ENCODE measurements at places on chromosomes 13 and 19. TPM values are rescaled to one million over a fixed set of nuclear protein-coding genes. Genes with fewer than 3 reads are reported as not detected.

The TSHZ3 gene
- total RNA-seq = 10.2 TPM

The RASIP1 gene
- 11.6 TPM for total RNA-seq

The TINCR gene
- total RNA-seq = 0.56 TPM

The CYSLTR2 gene
- total RNA-seq = 4.0 TPM

GRCh38 chr19:10195199-10195519 is 406 bp upstream of the DNMT1 start:
- peak overlapping the region; percentile 91 for H3K4me3 ChIP-seq
- H3K27me3 ChIP-seq = no peaks in the 10 kb centered on the region

DNA sequence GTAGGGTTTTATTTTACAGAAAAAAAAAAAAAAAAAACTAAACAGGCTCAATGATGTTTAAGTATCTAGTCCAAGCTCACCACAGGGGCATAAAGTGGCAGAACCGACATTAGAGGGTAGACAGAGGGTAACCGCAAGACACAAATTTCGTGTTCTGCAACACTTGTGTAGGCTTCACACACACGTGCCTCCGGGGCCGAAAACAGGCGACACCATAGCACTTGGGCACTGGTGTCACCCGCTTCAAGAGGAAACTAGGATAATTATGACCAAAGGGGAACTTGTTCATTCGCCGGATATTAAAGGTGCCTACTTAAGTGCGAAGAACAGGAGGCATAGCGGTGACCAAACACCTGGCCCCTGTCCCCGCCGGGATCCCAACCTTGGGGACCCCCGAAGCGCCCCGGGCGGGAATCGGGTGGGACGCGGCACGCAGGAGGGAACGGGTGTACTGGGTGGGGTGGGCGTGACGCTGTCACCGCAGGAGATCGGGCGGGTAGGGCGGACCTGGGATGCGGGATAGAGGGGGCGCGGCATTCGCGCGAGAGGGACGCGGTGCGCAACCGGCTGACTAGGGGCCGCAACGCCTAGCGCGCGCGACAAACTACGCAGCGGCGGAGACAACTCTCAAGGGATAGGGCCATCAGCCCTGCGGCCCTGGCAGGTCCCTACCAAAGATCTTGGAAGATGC is 558 bp downstream of the MZT1 start:
- peak; percentile 4 for DNase-seq
- no peaks in the 10 kb centered on the region for H3K36me3 ChIP-seq

DNA sequence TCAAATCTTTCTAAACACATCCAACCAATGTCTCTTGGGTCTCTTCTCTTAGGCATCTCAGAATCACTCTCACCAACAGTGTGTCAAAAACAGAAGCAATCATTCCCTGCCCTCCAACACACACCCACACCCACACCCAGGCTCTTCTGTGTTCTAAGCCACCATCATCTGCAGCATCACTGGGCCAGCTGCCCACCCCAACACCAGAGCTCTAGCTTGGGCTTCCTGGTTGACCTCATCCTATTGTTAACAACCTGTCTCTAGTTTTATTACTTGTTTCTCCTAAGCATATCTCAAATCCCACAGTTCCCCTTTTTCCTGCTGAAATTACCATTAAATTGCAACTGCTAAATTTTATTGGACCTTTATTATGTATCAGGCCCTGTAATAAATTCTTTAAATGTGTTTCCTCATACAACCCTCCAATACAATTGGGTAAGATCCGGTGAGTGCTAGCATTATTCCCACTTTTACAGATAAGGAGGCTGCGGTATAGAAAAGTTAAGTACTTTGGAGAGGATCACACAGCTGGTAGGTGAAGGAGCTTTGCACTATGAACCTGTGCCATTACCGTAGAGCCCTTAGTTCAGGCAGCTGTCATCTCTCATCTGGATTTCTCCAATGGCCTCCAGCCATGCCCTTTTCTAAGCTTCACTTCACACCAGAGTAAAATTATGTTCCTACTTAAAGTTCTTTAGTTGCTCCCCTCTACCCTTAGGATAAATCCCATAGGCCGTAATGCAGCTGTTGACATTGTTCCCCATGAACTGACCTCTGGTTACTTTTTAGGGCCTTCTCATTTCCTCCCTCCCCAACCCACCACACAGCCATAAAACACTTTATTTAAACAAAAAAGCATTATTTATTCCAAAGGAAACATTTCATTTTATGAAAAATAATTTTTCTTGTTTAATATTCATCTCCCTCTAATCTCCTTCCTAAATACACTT is 227.7 kb downstream of the B3GLCT start:
- no peaks in the 10 kb centered on the region for H3K4me1 ChIP-seq
- H3K36me3 ChIP-seq = no peaks in the 10 kb centered on the region
- no peaks in the 10 kb centered on the region for H3K27me3 ChIP-seq
- no peak overlapping the region for H3K4me3 ChIP-seq
- no peak overlapping the region for H3K27ac ChIP-seq
- no peak for DNase-seq

DNA sequence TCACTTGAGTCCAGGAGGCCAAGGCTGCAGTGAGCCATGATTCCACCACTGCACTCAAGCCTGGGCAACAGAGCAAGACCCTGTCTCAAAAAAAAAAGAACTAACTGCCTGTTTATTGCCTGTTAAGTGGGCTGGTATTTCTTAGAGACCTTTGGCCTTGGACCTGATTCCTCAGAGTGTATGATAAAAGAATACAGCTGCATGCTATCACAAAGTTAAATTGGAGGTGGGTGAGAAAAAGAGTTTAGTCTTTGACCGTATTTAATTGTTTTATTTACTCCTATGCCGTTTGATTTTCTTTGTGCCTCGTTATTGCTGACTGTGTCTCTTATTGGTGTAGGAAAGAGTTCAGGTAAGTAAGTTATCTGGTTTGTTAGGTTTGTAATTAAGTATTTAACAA is 25.3 kb upstream of the DPY19L3 start:
- DNase-seq = no peak
- no peaks in the 10 kb centered on the region for H3K4me1 ChIP-seq
- no peaks in the 10 kb centered on the region for H3K27me3 ChIP-seq
- H3K27ac ChIP-seq = no peak overlapping the region
- no peak overlapping the region for H3K4me3 ChIP-seq
- H3K36me3 ChIP-seq = peaks cover 9% of the 10 kb centered on the region

DNA sequence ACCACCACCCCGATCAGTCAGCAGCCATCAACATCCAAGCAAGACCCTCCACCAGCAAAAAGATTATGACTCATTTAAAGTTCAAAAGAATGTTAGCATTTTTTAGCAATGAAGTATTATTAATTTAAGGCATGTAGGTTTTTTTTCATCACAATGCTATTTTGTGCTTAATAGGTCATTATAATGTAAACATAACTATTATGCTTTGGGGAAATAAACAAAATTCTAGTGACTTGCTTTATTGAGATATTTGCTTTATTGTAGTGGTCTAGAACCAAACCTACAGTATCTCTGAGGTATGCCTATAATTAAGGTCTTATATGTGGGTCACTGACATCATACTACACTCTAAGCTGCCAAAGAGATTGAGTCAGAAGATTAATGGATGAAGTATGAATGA is 20.0 kb downstream of the KLF12 start:
- no peak overlapping the region for H3K27ac ChIP-seq
- H3K36me3 ChIP-seq = no peaks in the 10 kb centered on the region
- no peak for DNase-seq
- peaks cover 26% of the 10 kb centered on the region for H3K4me1 ChIP-seq
- no peaks in the 10 kb centered on the region for H3K27me3 ChIP-seq
- H3K4me3 ChIP-seq = no peak overlapping the region

DNA sequence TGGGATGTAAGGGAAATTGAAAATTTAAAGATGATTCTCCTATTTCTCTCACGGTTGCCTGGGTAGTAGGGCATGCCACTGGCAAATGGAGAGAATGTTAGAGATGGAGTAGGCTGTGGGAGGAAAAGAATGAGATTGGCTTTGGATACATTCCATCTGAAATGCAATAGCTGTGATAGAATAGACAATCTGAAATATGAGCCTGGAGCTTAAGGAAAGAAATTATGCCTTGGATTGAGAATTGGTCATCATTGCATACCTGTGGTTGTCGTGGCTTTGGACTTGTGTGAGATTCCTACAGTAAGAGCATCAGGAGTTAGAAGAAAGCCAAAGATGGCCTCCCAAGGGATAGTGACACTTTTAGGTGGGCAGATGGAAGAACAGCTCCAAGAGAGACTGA is 305.1 kb upstream of the SLC10A2 start:
- H3K4me1 ChIP-seq = no peaks in the 10 kb centered on the region
- H3K27ac ChIP-seq = no peak overlapping the region
- no peaks in the 10 kb centered on the region for H3K36me3 ChIP-seq
- no peak for DNase-seq

DNA sequence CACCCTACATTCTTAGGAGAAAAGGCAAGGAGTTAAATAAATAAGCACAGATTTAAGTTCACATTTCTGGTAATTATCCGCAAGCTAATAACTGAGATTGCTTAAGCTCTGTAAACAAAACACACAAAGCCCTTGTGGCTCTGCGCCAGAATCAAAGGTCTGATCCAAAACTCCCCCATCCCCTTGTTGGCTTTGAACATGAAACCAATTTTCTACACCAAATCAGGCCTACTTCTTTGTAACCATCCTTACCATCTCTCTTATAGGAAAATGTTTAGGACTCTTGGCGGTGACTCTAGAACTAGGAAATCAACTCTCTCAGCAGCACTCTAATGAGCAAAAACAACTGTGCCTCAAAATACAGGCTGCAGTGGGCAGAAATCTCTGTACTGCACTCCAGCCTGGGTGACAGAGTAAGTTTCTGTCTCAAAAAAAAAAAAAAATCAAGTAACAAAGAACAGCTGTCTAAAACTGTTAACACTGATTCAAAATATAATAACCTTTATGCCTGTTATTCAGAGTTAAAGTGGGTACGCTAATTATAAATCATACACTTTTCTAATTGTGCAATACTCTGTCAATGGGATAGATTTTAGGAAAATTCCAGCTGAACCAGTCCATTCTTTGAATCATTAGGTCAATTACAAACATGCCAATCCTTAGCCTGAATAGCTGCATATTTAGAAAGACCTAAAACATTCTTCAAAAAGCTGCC is 25.8 kb downstream of the ABCC4 start:
- no peak overlapping the region for H3K4me3 ChIP-seq
- no peak overlapping the region for H3K27ac ChIP-seq
- H3K4me1 ChIP-seq = peaks cover 2% of the 10 kb centered on the region

DNA sequence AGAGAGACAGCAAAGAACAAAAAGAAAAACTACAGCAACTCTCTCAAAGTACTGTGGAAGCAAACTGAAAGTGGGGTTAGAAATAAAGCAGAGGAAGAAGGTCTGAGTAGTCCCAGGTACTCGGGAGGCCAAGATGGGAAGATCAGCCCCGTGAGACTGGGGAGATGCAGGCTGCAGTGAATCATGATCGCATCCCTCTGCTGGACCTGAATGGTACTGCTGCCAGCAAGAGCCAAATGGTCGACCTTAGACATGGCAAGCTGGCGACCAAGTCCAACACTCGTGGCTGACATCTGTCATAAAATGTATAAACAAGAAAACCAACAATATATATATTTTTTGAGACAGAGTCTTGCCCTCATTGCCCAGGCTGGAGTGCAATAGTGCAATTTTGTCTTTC is 33.7 kb upstream of the ZNF724 start:
- H3K36me3 ChIP-seq = no peaks in the 10 kb centered on the region
- DNase-seq = no peak
- H3K27me3 ChIP-seq = no peaks in the 10 kb centered on the region
- H3K4me3 ChIP-seq = no peak overlapping the region
- H3K4me1 ChIP-seq = no peaks in the 10 kb centered on the region
- no peak overlapping the region for H3K27ac ChIP-seq

GRCh38 chr13:49444524-49445395 is 686 bp downstream of the SETDB2 start:
- peak overlapping the region; percentile 83 for H3K4me3 ChIP-seq
- H3K27ac ChIP-seq = peak overlapping the region; percentile 94
- no peak for DNase-seq

DNA sequence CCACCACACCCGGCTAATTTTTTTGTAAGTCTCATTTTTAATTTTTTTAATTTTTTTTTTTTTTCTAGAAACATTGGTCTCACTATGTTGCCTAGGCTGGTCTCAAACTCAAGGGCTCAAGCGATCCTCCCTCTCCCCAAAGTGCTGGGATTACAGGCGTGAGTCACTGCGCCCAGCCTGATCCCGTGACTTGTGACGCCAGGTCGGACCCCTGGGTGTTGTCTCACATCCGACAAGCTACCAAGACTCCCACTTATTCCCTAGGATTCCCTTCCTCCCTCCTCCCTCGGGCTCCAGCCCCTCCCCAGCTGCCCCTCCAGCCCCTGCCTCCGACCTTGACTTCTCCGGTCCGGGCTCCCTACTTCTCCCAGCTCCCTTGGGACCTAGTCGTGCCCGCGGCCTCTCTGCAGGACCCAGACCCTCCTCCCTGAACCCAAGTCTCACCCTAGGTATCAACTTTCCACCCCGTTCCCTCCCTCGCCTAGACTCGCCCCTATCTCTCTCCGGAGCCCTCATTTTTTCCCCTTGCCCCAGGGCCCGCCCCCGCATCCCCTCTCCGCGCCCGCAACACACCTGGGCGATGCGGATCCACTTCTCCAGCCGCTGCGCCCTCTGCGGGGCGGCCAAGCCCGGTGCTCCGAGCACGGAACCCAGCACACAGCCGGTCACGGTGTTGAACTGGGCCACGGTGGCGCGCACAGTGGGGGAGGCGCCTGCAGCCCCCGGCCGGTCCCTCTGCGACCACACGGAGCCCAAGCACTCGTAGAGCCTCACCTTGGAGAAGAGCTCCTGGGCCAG is 13.1 kb downstream of the RGL3 start:
- DNase-seq = no peak
- no peaks in the 10 kb centered on the region for H3K4me1 ChIP-seq
- no peak overlapping the region for H3K4me3 ChIP-seq
- H3K27ac ChIP-seq = no peak overlapping the region

- peak overlapping the region; percentile 81 for H3K4me3 ChIP-seq
- peaks cover 16% of the 10 kb centered on the region for H3K36me3 ChIP-seq
- peak overlapping the region; percentile 100 for H3K27ac ChIP-seq
- peaks cover 48% of the 10 kb centered on the region for H3K4me1 ChIP-seq
Observed at GRCh38 chr19:39403331-39404312, 3.0 kb upstream of the ZFP36 start.

DNA sequence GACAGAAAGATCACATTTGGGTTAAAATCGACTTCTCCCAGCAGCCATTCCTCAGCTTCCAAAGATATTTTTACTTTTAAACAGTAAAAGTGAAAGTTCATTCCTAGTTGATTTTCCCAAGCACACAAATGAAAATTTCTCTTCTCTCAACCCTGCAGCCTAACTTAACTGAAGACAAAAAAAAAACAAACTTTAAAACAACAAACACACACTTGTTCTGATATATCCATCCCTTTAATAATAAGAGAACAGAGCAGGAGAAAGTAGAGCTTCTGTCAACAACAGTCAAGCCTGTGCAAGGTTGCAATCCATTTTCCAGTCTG is 72.9 kb downstream of the STK24 start:
- DNase-seq = no peak
- no peaks in the 10 kb centered on the region for H3K36me3 ChIP-seq
- no peaks in the 10 kb centered on the region for H3K27me3 ChIP-seq
- H3K4me3 ChIP-seq = peak overlapping the region; percentile 46
- H3K27ac ChIP-seq = no peak overlapping the region

GRCh38 chr13:55673910-55674309 is 1466.8 kb upstream of the PRR20A start:
- H3K4me3 ChIP-seq = no peak overlapping the region
- H3K27me3 ChIP-seq = no peaks in the 10 kb centered on the region
- H3K27ac ChIP-seq = no peak overlapping the region
- H3K4me1 ChIP-seq = no peaks in the 10 kb centered on the region

Data from thoracic aorta (tissue), 2 donors.